ENCODE measurements at places on chromosomes 16 and 17. TPM values are rescaled to one million over a fixed set of nuclear protein-coding genes. Genes with fewer than 3 reads are reported as not detected.
A peak's percentile ranks its signal among the peaks of the same experiment; 100 is the strongest.

DNA sequence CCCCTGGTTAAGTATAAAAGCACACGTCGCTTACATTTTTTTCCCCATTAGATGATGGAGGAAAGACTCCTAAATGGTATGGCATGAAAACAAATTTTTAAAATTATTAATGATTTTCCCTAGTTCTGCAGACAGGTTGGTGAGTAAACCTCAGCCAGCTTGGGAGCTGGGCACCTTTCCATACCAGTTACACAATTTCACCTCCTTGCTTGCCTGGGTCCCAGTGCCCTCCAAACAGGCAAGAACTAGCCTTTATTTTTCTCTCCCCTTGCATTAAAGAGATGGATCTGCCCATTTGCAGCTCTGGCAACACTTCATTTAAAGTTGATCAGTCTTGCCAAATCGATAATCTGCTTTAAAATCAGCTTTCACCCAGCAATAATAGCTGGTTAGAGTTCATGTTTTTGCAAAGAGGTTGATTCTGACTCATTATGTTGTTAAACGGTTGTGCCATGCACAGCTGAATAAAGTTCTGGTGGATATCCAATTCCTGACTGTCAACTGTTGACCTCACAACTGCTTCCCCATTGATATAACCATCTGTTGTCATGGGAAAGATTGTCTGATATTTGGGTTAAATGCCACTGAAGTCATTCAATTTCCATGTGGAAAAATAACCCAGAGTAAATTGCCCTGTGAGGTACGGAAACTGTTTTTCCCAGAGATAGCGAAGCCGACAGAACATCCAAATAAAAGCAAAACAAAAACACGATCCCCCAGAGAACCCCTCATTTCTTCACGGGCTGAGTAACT lies 1.3 kb downstream of the C17orf58 start:
- DNase-seq, result peak; percentile 91

DNA sequence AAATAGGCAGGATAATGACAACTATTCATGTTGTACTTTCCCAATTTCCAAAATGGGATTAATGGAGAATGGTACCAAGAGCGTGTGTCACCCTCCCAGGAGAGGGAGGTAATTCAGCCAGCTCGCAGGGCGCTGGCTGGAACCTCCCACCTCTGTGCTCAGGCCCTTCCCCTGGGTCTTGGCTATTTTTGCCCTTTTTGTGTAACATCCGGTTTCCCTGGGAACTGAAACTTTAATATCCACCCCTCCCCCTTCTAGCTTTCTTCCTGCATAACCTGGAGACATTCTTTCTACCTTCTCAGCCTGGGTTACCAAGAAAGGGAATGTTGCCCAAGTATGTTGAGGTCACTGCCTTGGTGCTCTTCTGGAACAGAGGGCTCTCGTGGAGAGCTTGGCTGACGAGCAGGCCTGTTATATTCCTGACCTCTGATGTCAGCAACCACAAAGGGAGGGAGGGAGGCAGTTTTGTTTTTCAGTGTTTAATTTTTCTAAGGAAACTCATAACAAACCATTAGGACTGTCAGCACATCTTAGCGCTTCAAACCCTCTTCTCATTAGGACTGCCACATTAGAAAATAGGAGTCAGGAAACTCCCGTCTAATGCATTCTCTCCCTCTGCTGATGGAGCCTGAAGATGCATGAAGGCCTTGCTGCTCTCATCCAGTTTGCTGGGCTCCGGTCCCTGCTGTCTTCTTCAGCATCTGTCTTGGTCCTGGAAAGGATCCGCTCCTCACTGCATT lies 25.6 kb downstream of the ITGB3 start:
- DNase-seq, result peak; percentile 97

GRCh38 chr17:51065466-51065865 lies 55.2 kb downstream of the SPAG9 start:
- DNase-seq, result no peak

DNA sequence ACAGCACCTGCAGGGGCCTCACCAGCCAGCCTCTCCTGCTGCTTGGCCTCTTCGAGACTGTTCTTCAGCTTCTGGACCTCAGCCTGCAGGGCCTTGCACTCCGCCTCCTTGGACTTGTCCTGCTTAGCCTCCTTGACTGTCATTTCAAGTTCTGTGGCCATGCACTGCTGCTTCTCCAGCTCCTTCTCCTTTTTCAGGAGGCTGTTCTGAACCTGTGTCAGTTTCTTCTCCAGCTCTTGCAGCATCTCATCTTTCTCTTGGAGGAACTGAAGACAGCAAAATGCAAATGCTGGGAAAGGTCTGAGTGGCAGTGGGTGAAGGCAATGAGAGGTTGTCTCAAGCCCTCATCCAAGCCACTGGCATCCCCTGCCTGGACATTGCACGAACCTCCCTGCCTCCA lies 39.1 kb downstream of the DHX38 start:
- DNase-seq, result no peak

DNA sequence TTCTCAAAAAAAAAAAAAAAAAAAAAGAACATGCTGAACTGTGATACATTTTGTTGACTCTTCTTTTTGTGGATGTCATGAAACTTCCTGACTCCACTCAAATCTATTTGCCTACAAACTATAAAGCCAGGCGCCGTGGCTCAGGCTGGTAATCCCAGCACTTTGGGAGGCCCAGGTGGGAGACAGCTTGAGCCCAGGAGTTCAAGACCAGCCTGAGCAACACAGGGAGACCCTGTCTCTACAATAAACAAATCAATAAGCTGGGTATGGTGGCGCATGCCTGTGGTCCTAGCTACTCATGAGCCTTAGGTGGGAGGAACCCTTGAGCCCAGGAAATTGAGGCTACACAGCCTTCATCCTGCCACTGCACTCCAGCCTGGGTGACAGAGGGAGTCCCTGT lies 1.5 kb upstream of the NT5C start:
- DNase-seq, result no peak

DNA sequence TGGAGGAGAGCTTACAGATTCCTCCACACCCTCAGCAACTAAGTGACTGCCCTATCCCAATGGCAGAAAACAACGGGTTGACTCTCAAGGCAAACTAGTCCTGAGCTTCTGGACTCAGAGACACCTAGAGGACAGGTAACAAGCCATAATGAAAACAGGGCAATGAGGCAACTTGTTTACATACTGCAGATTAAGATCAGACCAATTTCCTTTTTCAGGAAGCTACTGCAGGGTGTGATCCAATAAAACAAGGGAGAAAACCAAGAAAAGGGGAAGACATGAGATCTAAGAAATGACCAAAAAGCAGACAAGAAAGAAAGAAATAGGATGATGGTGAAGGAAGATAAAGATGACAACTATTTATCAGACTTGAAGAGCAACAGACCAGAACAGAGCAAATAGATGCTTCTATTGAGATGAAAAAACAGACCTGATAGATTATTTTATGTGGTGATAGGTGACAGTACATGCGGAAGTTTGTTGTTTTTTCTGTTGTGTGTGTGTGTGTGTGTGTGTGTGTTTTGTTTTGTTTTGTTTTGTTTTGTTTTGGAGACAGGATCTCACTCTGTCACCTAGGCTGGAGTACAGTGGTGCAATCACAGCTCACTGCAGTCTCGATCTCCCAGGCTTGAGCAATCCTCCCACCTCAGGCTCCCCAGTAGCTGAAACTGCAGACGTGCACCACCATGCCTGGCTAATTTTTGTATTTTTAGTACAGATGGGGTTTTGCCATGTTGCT lies 120.7 kb downstream of the GAS7 start:
- DNase-seq, result no peak

CYBA gene
- polyA plus RNA-seq, result 30.8 TPM

GPS2 gene
- 65.6 TPM for polyA plus RNA-seq

All from fibroblast of lung (primary cell).